ENCODE measurements at places on chromosomes 16 and 17.

DNA sequence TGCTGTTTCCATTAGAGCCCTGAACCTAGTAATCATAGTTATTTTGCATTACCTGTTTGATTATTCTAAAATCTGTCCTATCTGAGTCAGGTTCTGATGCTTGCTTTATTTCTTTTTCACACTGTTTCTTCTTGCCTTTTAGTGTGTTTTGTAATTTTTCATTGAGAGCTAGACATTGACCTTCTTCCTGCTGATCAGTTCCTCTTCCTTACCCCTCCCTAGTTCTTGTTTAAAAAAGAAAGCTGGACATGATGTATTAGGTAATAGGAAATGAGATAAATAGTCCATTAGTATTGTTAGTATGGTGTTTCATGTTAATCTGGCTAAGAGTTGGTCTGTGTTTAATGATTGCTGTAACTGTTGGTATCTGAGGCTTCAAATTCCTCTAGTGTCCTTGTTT is 13.4 kb downstream of the WWP2 start:
- no peak for DNase-seq

GRCh38 chr16:87457709-87458423 is 35.0 kb downstream of the ZCCHC14 start:
- peak; percentile 19 for DNase-seq

- DNase-seq: peak; percentile 88
Measured at GRCh38 chr16:88781140-88782077, 3.6 kb downstream of the PIEZO1 start.

DNA sequence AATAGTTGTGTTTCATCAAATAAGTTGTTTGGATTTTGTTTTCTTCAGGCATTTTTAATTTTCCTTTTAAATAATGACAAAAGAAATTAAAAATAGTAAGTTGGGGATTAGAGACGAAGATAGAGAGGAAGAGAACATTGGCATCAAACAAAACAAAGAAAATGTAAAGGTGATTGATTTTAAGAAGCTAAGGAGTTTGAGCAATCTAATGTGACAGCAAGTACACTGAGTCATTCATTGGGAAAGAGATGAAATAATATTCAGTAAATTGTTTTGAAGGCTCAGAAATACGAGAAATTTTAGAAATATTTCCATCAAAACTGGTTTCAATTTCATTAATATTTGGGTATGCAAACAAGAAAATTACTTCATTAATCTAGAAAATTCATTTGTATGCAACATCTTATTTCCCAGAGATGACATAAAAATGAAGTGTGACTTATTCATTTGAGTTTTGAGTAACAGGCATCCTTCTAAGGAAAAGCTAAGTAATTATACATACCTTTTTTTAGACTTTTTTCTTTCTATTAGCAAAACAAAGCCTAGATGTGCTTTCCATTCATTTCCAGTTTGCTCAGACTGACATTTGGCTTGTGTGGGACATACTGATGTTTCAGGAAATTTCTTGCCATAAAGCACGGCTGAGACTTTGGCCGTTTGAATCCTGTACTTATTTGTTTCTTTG is 66.7 kb downstream of the COX10 start:
- no peak for DNase-seq

DNA sequence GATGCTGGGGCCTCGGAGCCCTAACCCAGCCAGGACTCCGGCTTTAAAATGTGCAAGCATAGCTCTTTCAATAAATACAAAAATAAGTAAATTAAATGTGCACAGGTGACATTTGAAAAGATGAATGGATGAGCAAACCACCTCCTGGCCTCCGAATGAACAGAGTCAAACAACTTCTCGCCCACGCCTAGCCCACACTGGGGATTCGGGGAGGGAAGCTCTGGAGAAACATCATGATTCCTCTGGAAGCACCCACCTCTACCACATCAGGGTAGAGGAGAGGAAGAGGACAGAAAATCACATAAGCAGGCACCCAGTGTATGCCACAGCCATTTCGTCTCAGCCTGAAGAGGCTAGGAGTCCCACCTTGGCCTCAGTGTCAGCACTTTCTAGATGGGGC is 105.8 kb downstream of the SDK2 start:
- no peak for DNase-seq

- no peak for DNase-seq
Measured at GRCh38 chr16:86598607-86599565, 20.5 kb downstream of the FOXL1 start.

GRCh38 chr17:30188211-30188939 is 47.1 kb downstream of the SLC6A4 start:
- no peak for DNase-seq

All from T-helper 2 cell (primary cell).